SK-N-SH (cell line): ENCODE measurements at places on chromosomes 1 and 21.

DNA sequence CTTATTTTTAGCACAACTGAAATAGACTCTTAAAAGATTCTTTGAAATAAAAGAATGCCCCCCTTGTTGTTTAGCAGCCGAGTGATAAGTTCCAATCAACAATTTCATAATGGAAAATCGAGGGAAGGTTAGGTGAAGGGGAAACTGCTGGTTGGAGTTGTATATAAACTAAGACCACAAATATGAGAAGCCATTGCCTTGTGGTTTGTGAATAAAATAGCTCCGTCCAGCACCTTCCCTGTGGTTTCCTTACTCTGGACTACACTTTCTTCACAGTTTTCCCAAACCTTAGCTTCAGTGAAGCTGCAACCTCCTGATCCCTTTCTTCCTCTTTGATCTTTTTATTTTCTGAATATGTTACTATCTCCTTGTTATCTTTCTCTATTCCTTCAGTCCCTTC, 6.7 kb upstream of the RAB3GAP2 start:
- DNase-seq = no peak

DNA sequence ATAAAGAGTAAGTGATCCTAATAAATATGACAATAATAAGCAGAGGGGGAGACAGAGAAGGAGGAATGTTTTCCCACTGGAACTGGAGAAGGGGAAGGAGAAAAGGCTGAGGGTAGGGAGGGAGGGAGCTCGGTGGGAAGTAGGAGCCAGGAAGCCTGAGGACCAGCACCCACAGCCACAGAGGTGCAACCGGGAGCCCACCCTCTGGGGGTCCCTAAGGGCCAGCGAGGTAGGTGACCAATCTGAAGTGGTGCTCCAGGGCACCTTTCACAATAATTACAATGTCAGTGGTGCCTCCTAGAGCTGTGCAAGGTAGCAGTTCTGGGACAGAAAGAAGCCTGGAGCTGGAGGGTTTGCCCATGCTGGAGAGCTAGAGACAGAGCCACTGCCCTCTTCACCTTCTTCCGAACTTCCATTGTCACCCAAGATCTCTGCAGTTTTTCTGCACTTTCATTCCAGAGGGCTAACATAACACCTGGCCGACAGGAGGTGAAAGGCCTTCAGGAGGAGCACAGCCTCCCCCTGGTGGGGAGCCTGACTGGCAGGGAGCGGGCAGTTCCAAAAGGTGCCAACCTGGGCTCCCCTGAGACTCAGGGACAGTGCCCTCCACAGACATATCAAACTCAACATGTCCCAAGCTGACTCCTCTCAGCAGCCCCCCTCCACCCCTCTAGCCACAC, 4.1 kb upstream of the AHCYL1 start:
- DNase-seq = peak; percentile 30

GRCh38 chr1:81391125-81391828, 409.5 kb upstream of the ADGRL2 start:
- DNase-seq = no peak

GRCh38 chr1:173532237-173532636, 55.1 kb downstream of the PRDX6 start:
- DNase-seq = no peak

DNA sequence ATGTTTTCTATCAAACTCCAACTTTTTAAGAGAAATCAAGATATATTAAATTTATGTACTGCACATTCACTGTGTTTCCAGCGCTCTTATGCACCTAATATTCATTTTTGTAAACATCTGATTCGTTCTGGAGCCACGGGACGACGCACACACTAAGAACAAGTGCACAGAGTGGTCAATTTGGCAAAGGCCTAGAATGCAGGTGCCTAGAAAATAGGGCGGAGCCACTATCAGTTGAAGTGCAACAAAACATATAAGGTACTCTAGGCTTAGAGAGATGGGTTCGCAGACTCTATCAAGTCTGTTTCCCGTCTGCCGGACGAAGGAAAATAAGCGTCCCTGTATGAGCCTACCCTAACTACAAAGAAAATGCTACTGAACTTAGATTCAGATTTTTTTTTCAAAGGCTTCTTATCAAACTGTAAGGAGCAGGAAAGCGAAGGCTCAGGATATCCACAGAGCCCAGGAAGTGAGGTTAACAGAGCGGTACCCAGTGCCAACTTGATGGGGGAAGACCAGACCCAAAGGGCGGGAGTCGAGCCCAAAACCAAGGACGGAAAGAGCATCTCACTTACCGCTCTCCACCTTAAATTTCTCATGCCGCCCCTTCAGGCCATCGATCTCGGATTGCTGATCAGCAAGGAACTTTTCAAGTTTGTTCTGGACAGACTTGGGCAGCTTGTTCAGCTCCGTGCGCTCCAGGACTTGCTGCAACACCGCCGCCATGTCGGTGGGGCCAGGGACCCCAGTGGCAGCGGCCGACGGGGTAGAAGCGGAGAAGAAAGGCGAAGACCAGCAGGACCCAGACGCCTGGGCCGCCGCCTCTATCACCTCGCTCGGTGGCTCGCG, 526 bp downstream of the TPR start:
- peak; percentile 31 for DNase-seq

- DNase-seq = no peak
These were observed 17.6 kb downstream of the RABIF start for GRCh38 chr1:202871367-202871766.

DNA sequence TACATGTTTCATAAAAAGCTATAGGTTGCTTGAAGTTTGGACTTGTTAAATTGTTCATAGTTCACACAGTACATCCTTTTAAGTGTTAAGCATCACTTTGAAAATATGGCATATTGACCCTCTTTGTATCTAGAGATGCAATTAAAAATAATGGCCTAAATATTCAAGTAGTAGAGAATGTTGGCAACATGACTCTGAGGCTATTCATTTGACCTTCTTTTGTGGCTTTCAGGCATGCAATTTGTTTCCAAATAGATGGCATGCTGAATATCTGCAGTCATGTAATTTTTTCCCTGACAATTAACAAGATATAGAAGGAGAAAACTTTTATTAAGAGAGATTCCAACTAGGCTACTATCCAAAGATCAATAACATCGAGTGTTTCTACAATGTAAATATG, 230.5 kb upstream of the ZRANB2 start:
- no peak for DNase-seq

DNA sequence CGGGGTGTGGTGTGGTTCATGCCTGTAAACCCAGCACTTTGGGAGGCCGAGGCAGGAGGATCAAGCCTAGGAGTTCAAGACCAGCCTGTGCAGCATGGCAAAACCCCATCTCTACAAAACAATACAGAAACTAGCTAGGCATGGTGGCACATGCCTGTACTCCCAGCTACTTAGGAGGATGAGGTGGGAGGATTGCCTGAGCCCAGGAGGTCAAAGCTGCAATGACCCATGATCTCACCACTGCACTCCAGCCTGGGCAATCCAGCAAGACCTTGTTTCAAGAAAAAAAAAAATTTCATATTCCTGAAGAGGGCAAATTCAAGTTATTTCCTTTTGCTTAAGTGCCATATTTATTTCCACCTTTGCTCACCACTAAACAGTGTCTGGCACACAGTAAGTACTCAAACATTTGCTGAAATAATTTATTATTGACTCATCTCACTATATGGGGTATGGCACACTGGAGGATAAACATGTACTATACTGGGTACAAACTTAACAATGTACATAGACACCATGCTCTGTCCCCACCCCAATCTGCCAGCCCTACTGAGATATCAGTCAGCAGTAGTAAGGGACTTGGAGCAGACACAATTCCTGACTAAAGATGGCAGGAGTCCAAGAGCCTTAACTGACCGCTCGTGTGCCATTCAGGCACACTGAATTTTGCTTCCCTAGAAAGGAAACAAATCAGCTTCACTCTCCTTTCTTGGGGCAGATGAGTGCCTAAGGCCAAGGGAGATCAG, 15.5 kb downstream of the MEAF6 start:
- peak; percentile 53 for DNase-seq

DNA sequence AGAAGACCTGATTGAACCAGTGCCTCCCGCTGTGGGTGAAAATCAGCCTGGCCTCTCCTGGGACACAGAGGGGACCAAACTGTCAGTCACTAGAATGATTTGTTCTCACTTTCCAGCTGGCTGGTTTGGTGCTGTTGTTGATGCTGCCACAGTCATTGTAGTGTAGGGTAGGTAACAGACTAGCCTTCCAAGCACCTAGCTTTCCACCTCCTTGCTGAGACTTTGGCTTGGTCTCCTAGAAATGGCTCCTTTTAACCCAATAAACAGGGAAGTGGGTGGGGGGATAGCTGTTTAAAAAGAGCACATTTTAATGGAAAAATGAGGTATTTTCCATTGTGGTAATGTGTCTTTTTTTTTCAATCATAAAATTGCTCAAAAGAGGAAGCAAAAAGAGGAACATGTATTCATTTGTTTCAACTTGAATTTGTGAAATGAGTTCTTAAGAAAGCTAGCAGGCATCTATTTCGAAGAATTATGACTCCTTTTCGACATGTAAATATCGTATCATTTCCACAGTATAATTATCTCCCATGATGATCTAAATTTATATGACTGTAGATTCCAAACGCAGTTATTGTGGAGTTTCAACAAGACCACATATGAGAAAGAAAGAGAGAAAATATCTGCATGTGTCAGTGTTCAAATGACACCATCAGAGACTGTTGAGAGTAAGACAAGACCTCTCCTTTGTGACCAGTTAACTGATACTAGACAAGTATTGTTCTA, 190.1 kb downstream of the HLX start:
- DNase-seq = no peak

DNA sequence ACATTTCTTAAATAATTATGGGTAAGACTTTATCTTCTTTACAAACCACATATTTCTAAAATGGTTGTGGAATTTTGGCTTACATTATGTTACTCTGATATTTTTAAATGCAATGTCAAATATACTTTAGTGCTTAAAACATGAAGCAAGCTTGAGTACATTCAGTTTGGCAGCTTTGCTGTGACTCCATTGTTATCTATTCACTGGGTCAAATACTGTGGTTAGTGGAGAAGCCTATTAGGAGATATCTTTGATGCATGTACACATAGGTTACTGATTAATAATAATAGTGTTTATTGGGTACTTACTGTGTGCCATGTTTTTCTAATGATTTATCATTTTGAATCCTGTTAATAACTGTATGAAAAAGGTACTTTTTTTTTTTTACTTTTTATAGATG, 520.4 kb upstream of the B3GALT2 start:
- DNase-seq = no peak

DNA sequence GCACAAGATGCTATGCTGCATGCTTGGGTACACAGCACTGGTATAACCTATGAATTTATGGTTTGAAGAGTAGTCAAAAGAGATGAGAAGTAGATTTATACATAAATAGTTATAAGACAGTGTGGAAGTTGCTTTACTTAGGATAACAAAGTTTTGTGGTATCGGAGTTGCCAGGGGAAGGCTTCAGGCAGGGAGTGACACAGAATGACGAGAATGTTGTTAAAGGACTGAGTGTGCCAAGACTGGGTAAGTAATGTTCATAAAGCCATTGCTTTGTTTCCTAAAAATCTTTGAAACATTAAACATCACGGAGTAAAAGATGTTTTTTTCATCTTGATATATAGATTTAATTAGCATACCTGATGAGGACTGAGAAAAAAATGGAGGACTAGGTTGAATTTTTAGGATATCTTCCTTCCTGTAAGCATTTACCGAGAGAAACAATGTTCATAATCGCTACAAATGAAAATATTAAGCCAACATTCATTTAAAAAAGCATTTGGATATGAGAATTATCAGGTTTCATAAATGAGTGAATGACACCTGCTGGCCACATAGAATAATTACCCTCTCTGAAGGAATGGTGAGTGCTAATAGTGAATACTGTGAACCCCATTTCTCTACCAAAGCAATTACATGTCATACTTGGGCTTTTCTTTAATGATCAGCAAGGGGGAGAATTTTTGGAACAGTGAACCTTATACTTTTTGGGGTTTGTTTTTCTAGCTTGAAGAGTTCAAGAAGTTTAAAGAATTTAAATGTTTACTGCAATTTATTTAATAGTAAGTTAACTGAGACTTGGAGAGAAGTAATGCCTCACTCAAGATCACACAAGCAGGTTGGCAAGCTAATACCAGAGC, 28.4 kb downstream of the EXTL2 start:
- peak; percentile 10 for DNase-seq

- DNase-seq = no peak
These were observed 210.3 kb upstream of the CACYBP start for GRCh38 chr1:174789399-174789798.

DNA sequence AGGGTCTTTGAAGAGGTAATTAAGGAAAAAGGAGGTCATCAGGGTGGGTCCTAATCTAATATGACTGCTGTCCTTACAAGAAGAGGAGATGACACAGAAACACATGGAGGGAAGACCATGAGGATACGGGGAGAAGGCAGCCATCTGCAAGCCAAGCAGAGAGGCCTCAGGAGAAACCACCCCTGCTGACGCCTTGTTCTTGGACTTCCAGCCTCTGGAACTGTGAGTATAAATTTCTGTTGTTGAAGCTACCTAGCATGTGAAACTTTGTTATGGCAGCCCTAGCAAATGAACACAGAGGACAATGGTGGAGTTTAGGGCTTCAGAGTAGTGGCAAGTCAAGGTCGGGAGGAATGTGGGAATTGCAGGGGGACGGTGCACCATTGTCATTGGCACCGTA, 36.7 kb upstream of the FAM89A start:
- no peak for DNase-seq

DNA sequence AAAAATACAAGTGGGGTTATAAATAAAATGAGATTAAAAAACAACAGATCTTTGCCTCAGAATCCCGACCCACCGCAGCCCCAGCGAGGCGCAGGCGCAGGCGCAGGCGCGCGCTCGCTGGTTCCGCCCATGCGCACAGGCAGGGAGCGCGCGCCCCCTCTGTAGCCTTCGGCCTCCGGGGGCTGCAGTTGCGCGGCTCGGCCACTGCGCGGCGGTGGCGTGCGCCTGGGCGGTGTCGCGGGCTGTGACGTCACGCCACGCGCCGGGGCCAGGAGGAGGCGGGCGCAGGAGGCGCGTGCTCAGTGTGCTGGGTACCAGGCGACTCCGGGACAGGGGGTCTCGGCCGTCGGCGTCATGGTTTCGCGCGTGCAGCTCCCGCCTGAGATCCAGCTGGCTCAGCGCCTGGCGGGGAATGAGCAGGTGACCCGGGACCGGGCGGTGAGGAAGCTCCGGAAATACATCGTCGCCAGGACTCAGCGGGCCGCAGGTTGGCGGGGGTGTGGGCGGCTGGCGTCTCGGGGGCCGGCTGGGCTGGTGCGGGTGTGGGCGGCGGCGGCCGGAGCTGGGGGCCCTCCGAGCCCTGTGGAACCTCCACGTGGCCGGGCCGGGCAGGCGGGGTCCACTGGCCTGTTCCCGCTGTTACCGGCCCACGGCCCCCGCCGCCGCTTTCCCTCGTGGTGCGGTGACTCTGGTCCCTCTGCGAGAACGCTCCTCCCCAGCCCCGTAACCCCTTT, at the start of gene RRP1:
TSS of gene RRP1 (plus strand) at position 302 of the 734 bp plus-strand sequence. CDS start at position 355, 53 bp downstream.
- DNase-seq = peak; percentile 99
